Stimulated activated CD4-positive, alpha-beta T cell treated with anti-CD3 and anti-CD28 coated beads, Interleukin-2, amount 100 ng/mL, for 24 hours (primary cell): ENCODE measurements at places on chromosomes 6 and 20.

GRCh38 chr6:141259091-141259490 lies 873.6 kb upstream of the GJE1 start:
- no peak for DNase-seq

- DNase-seq = no peak
Measured at GRCh38 chr6:165715428-165715827, 52.4 kb upstream of the PDE10A start.

- DNase-seq = no peak
Measured at GRCh38 chr20:59074456-59074855, 31.9 kb upstream of the PRELID3B start.

DNA sequence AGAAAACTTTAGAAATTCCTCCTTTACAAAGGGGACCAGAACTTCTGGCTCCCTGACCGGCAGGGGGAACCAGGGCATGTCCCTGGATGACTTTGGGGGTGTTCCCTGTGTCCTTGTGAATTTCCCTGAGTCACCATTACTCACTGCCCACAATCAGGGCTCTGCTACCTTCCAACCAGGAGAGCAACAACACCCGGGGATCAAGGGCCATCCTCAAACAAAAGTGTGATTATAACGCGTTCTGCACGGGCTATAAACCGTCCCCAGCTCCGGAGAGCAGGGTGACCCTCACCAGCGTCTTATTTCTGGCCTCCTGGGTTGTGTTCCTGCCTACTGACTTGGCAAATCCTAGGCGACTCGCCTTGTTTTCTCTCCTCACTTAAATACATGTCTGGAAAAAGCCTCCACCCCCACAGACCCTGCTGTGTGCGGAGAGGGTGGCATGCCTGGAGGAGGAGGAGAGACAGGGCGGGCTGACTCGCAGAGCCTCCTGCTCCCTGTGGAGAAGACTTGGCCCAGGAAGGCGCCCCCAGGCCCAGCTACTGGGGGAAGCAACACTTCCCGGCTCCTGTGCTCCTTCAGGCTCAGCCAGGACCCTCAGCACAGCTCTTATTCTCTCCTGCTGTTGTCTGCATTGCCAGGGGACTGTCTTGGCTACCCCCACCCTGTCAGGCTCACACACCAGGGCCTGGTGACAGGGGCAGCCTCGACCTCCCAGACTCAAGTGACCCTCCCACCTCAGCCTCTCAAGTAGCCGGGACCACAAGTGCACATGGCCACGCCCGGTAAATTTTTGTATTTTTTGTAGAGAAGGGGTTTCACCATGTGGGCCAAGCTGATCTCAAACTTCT lies 54.1 kb downstream of the FGD2 start:
- no peak for DNase-seq
